ENCODE measurements at places on chromosomes 5 and 9.

- ATAC-seq: no peak
These were observed 377.2 kb upstream of the TNC start for GRCh38 chr9:115495052-115495635.

- ATAC-seq: no peak
These were observed 18.7 kb downstream of the PRUNE2 start for GRCh38 chr9:76887003-76887821.

DNA sequence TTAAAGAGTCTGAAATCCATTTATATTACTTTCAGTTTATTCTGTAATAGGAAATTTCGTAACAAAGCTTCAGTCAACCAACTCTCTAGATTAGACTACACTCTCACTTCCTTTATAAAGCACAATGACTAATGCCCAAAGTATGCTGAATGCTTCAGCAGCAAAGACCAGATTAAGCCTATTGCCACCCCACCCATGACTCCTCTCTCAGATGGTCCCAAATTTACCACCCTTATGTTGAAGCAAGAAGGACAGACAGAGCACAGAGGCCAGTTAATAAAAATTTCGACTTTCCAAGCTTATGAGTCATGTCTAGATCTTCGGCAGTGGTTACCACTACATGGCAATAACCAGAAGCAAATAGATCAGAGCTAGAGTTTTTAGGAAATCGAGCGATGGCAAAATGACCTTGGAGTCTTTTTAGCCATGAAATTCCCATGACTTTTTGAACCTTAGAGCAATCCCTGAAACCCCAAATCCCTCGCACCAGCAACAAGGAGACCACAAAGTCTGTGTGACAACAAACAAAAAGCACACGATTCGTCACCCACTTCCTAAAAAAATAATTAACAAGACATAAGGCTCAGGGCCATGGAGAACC, 287.8 kb upstream of the RASA1 start:
- peak; percentile 48 for ATAC-seq

- no peak for ATAC-seq
These were observed 64.9 kb upstream of the FANCC start for GRCh38 chr9:95382433-95382832.

Data from esophagus mucosa (tissue), 1 donor.